ENCODE measurements at places on chromosomes 3 and 15.

DNA sequence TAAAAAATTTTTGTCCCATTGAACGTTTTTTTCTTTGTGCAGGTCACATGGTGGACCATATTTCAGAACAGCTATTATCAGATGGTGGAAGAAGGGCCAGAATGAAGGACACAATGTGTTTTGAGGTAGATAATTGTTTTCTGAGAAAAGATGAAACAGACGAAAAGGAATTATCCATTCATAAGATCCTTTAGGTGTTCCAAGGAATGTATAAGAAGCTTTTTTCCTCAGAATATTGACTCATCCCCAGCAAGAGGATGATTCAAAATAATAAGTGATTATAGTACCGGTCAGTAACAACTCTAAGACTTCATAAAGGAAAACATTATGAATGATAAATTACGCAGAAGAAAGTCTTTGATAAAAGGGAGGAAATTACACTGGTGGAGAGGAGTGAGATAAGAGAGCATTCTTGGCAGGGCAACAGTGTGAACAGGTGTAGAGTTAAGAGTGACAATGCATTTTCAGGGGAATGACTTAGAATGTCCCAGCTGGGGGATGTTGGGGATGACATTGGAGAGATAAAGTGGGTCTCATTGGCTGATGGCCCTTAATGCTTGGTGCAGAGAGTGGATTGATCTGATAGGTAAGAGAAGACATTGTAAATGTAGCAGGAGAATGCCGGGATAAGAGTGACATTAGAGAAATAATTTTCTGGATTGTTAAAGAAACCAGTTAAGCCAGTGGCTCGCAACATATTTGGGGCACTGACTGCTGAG, 27.0 kb upstream of the AQP9 start:
- DNase-seq = no peak

GRCh38 chr3:122415104-122415744, 638 bp downstream of the WDR5B start:
- DNase-seq = peak; percentile 40

DNA sequence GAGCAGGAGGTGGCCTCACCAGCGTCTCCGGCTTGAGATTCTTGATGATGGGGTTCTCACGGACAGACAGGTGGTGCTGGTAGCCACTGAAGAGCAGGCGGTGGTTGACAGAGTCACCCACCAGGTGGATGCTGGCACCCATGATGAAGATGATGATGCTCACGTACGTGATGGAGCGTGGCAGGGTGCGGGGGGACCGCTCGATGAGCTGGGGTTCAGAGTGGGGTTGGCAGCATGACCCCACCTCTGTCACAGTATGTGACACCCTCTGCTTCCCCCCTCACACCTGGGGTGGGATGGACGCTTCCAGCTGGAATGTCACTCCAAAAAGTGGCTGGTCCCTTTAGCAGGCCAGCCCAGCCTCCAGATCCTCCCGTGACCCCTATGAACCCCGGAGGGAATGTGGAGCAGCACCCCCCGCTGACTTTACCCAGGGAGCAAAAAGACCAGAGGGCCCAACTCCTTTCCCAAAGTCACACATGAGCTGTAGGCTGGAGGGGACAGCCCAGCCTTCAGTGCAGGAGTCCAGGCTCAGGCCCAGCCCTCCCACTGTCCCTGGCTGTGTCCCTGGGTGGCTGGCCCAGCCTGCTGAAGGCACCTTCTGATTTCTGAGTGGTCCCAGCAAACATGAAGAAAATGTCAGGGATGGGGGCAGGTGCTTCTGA, 6.7 kb upstream of the CALML4 start:
- DNase-seq = no peak

DNA sequence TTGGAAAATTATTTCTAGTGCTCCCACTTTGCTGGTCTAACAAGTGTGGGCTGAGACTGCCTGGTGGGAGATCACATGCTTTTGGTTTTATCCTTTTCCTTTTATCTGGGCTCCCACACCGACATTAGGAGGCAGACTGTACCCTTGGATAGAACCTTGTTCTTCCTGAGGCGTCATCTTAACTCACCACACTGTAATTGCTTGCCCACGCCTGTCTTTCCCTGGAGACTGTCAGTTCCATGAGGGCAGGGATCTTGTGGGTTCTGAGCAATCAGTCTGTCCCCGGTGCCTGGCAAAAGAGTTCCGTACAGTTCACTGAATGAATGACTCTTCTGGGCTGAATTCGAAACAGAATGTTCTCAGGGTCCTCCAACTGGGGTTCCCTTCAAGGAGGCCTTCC, 124.6 kb upstream of the ABHD17C start:
- DNase-seq = peak; percentile 21

DNA sequence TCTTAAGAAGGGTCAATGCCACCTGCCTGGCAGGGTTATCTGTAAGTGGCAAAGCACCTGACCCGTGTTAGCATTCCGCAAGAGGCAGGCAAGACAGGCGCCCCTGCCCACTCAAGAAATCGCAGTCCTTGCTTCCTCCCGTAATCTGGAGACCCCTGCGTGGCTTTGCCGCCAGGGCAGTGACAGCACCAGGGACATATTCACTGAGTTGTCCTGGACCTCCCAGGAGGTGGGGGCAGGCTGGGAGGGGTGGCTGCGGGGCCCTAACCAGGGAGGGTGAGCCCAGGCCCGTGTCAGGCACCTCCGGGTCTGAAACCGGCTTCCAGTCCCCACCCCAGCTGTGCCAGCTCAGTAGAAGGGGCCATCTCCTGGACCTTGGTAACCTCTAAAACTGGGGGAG, 15.8 kb upstream of the SEC13 start:
- DNase-seq = no peak

GRCh38 chr3:16828815-16829214, 55.9 kb upstream of the PLCL2 start:
- DNase-seq = peak; percentile 83

GRCh38 chr3:51386852-51387229, 1.8 kb downstream of the MANF start:
- DNase-seq = no peak

- DNase-seq = no peak
Measured at GRCh38 chr15:64833690-64834089, 8.0 kb upstream of the PLEKHO2 start.

GRCh38 chr3:61829722-61830350, 268.5 kb downstream of the PTPRG start:
- peak; percentile 62 for DNase-seq

- no peak for DNase-seq
Measured at GRCh38 chr3:60386306-60386705, 864.9 kb downstream of the FHIT start.

- DNase-seq = no peak
Measured at GRCh38 chr3:191123231-191123630, 75.8 kb upstream of the OSTN start.

DNA sequence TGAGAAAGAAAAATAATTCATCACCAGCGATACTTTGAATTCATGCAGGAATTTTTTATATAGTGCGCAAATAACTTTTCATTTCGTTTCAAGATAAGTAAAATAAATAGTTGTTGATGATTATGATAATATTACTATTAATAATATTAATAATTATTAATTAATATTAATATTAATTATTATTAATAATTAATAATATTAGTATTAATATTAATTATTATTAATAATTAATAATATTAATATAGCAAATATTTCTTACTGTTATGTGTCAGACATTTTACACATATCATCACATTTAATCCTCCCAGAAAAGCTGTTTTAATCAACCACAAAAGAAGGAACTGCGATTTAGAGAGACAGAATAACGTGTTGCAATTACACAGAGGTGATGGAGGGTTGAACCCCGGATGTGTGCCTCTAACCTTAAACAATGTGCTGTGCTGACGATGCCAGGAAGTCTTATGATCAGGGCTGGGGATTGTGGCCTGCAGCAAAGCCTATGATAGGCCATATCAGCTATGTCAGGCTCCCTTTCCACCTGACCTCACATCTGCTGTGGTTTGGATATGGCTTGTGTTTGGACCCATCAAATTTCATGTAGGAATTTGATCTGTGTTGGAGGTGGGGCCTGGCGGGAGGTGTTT, 263.5 kb upstream of the NR2F2 start:
- DNase-seq = no peak

- no peak for DNase-seq
Measured at GRCh38 chr15:27549746-27550145, 549.4 kb downstream of the OCA2 start.

GRCh38 chr3:120167488-120167887, 73.2 kb upstream of the GSK3B start:
- no peak for DNase-seq

- peak; percentile 61 for DNase-seq
Measured at GRCh38 chr15:83283138-83283812, 1.2 kb downstream of the BNC1 start.

DNA sequence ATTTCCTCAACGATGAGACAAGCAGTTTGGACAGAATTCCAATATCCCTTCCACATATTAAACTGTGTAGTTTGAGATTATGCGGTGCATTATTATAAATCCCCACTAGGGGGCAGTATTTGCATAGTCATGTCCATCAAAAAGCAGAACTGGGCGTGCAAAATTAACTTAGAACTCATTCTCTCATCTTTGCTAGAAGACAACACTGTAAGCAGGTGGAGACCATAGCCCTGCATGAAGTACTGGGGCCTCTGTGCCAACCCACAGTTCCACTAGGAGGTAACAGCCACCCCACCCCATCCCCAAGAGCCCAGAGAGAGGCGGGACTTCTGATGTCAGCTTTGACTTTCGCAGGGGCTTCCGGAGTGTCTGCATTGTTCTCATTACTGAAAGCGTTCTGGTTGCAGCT, 106.6 kb upstream of the TMC3 start:
- peak; percentile 59 for DNase-seq

- DNase-seq = no peak
Measured at GRCh38 chr3:45488591-45488990, 100.2 kb downstream of the LARS2 start.

DNA sequence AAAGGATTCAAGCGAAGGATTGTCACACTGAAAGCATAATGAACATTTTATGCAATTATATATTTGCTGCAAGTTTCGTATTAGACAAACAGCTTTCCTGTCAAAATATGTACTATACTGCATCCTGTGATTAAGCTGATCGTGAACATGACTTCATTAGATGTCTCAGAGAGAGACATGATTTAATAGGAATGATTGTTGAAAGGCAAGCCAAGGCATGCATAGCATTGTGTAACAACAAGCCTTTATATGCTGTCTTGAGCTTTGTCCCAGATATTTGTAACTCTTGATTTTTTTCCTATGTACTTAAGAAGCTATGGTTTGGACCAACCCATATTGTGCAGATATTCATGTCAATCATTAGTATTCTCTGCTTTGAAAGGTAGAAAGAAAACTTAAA, 309.1 kb downstream of the KCNH8 start:
- no peak for DNase-seq

- DNase-seq = no peak
Measured at GRCh38 chr3:168295027-168295426, 199.3 kb upstream of the GOLIM4 start.

- no peak for DNase-seq
Measured at GRCh38 chr15:69590201-69590710, 137.6 kb downstream of the RPLP1 start.

DNA sequence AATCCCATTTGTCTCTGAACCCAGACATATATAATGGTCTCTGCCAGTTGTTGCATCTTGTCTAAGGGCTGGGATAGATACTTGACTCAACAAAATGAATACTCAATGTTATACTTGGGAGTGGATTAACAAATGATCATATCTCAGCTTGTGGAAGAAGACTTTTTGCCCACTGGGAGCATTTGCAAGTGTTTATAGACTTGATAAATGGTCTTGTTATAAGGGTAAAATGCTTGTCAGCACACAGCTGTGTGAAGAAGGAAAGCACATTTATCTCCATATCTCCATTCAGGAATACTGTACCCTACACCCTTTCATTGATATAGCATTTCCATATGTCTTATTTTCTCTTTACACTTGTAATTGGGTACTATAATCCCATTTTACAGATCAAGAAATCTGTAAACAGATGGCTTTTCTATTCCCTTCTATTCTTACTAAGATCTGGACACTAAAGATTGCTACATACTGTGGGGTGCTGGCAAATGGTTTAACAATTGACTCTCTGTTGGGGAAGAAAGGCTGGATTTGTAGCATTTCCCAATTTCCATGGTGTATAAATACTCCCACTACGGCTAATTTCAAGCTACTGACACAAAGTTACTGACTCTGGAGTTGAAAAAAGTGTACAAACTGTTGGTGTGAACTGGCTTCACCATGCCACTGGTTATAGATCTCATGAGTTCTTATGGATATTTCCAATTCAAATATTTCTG, 154.6 kb downstream of the CHST2 start:
- no peak for DNase-seq

DNA sequence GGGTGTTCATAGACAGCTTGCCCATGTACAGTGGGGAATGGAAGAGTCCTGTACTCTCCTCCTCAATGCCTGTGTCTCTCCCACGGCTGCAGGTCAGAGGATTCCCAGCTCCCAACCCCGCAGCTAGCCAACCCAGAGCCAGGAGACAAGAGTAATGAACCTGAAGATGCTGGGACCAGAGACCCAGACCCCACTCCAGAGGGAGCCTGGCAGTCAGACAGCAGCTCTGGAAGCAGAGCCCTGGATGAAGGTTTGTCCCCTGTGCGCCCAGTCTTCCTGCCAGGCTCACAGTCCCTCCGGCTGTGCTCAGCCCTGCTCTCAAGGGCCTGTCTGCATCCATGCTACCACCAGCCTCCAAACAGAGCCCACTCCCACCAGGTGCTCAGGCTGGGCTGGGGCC, 29.5 kb downstream of the EFCC1 start:
- no peak for DNase-seq

DNA sequence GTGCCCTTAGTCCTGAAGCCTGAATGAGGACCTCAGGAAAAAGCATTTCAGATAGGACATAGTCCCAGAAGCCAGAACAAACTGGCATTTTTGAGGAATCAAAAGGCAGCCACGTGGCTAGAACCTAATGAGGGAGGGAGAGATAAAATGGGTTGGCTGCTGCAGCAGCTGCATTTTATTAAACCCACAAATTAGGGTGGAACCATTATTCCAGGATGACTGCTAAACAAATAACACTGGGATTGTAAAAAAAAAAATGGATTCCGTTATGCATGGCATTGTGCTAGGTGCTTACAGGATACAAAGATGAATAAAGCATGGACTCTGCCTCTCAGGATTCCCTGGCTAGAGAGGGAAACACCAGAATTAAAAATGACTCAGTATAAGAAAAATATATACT, 141.5 kb downstream of the SATB1 start:
- DNase-seq = no peak

GRCh38 chr3:15754047-15754446, 43.7 kb downstream of the ANKRD28 start:
- DNase-seq = peak; percentile 61

- no peak for DNase-seq
Measured at GRCh38 chr3:116033516-116033915, 410.2 kb downstream of the GAP43 start.

DNA sequence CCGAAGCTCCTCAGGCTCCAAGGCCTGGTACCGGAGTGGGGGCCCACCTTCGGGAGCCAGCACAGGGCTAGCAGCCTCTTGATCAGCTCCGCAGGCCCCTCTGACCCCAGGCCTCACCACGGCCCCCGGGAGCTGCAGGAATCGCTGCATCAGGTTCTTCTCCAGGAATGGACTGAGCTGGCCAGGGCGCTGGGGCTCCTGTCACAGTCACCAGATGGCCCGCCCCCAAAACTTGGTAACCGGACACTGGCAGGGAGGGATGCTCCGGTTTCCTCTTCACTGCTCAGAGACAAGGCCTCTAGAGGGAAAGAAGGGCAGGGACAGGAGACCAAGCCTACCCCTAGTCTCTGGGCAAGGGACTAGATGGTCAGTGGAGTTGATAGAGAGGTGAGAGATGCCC, 9.9 kb downstream of the AP3B2 start:
- DNase-seq = no peak
